ENCODE measurements at places on chromosomes 6 and 20.

GRCh38 chr6:5215799-5216198 is 45.0 kb downstream of the LYRM4 start:
- H3K27ac ChIP-seq: no peak overlapping the region
- H3K36me3 ChIP-seq: no peaks in the 10 kb centered on the region
- no peak for DNase-seq
- no peaks in the 10 kb centered on the region for H3K27me3 ChIP-seq
- peaks cover 47% of the 10 kb centered on the region for H3K4me1 ChIP-seq
- H3K4me3 ChIP-seq: no peak overlapping the region

DNA sequence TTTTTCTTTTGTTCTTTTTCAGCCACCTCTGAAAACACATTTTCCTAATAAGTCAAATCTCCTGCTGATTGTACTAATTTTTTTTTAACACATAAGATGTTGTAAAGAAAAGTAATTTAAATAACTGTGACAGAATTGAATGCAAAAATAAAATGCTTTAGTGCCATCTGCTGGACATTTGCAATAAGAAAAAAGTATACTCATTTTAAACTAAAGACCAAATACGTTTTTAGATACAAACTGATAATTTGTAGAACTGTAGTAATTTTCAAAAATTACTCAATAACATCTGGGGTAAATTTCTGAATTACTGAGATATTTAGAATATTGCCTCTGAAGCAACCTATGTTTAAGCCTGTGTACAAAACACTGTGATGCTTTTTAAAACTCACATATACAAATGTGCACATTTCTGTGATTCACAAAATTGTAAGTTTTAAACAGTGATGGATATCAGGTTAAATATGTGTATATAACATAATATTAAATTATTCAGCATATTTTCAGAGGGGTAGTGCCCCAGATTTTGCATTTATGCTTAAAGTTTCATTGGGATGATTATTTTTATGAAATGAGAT is 198.7 kb downstream of the RIMS1 start:
- H3K27ac ChIP-seq: no peak overlapping the region
- no peaks in the 10 kb centered on the region for H3K36me3 ChIP-seq
- H3K4me3 ChIP-seq: no peak overlapping the region
- DNase-seq: no peak

- no peak overlapping the region for H3K27ac ChIP-seq
- peaks cover 2% of the 10 kb centered on the region for H3K27me3 ChIP-seq
- no peak for DNase-seq
- no peaks in the 10 kb centered on the region for H3K4me1 ChIP-seq
Measured at GRCh38 chr6:168232989-168233874, 86.3 kb downstream of the DACT2 start.

DNA sequence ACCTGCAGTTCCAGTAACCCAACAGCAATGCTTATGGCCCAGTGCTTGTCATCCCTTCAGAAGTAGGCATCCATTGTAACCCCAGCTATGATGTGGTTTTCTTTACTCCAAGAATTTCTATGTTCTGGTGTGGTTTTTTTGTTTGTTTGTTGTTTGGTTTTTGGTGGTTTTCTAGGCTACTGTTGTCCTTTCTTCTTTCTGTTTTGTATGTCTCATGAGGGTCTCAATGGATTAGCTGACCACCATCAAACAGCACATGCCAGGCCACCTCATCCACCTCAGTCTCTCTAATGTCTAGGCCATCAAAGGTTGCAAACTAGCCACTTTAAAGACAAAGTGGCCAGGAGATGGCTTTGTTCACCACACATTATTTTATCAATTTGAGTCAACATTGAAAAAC is 59.4 kb upstream of the TMEM30A start:
- H3K27me3 ChIP-seq: no peaks in the 10 kb centered on the region
- H3K36me3 ChIP-seq: no peaks in the 10 kb centered on the region
- DNase-seq: no peak
- no peak overlapping the region for H3K27ac ChIP-seq
- H3K4me1 ChIP-seq: no peaks in the 10 kb centered on the region

DNA sequence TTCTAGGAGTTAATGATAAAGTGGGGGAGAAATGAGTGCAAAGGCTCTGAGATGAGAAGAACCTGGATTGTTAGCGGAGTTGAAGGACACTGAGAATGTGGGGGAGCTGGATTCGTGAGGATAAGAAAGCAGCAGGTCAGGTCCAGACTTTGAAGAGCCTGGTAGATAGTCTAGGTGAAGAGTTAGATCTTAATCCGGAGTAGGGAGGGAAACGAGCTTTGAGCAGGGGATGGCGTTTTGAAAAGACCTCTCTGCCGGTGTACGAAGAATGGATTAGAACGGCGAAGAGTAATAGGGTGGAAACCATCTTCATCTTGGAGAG is 487 bp upstream of the PHF20 start:
- peaks cover 16% of the 10 kb centered on the region for H3K36me3 ChIP-seq
- H3K27me3 ChIP-seq: peaks cover 5% of the 10 kb centered on the region
- H3K4me1 ChIP-seq: peaks cover 51% of the 10 kb centered on the region
- no peak for DNase-seq

- no peaks in the 10 kb centered on the region for H3K36me3 ChIP-seq
- no peak for DNase-seq
- no peak overlapping the region for H3K27ac ChIP-seq
- no peak overlapping the region for H3K4me3 ChIP-seq
Measured at GRCh38 chr6:119233312-119233984, 116.1 kb downstream of the MAN1A1 start.

DNA sequence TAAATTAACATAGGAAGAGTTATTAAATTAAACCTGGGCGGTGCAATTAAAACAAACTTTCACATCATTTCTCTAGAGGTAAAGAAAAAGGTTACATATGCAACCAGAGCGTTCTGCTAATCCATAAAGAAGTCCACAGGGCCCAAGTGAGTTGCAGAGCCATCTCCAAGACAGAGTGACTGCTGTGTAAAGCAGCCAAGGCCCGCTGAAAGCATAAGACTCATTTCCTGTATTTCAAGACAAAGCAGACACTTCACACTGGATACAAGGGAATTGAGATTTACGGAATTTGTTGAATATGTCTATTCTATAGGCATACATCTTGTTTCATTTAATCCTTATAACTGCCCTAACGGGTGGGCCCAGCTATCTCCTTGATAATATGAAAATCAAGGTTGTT is 422.8 kb downstream of the CBLN4 start:
- no peaks in the 10 kb centered on the region for H3K27me3 ChIP-seq
- no peak overlapping the region for H3K4me3 ChIP-seq
- H3K27ac ChIP-seq: no peak overlapping the region
- no peaks in the 10 kb centered on the region for H3K36me3 ChIP-seq
- H3K4me1 ChIP-seq: no peaks in the 10 kb centered on the region

DNA sequence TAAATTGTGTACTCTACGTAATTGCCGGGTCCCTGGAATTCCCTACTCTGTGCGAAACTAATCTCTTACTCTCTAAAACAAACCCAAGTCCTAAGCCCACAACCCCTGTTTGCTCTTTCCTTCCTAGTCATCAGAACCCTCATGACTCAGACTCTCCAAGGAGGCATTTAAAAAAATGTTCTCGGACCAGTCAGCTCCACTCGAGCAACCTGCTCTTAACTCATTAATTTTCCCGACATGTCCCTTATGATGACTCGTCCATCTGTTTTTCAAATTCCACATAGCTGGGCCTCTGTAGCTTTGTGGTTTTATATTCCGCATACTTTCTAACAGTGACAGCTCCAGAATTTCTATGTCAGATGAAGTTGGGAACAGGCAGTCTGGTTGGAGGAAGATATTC is 2.6 kb upstream of the MUC22 start:
- no peak overlapping the region for H3K4me3 ChIP-seq
- peak; percentile 67 for DNase-seq
- H3K27ac ChIP-seq: no peak overlapping the region
- peaks cover 14% of the 10 kb centered on the region for H3K27me3 ChIP-seq

Measured in HFFc6 (cell line).